ENCODE measurements at places on chromosomes 1 and 21.

DNA sequence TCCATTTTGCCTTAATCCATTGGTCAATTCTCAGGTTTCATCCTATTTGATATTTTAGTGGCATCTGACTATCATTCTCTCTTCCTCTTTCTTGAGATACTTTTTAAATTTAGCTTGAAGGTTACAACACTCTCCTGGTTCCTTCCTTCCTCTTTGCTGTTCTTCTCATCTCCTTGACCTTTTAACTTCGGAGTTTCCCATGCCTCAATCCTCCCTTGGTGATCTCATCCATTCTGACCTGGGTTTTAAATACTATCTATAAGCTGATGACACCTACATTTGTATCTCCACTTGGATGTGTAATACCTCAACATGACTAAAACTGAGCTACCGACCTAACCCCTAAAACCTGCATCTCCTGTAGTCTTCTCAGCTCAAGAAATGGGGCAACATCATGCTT lies 4.8 kb upstream of the ZNF687 start:
- no peak for DNase-seq

DNA sequence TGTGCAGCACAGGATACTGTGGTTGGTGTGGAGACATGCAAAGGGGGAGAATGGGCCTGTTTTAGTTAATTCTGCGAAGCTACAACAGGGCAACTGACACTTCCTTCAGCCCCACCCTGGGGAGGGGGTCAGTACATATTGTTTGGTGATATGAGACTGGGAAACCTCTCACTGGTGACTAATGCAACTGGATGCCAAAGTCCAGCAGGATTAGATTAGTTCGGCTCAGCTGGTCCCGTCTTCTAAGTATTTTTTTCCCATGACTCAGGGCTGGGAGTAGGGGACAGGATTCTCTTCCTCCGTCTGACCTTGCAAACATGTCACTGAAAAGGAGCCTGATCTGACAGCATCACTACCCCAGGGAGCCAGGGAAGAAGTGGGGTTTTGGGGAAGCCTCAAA lies 43.0 kb downstream of the PLXNA2 start:
- no peak for DNase-seq

GRCh38 chr1:185463433-185463832 lies 146.4 kb upstream of the IVNS1ABP start:
- DNase-seq, result no peak

- DNase-seq, result no peak
These were observed 16.1 kb downstream of the IFT25 start for GRCh38 chr1:53929246-53929960.

DNA sequence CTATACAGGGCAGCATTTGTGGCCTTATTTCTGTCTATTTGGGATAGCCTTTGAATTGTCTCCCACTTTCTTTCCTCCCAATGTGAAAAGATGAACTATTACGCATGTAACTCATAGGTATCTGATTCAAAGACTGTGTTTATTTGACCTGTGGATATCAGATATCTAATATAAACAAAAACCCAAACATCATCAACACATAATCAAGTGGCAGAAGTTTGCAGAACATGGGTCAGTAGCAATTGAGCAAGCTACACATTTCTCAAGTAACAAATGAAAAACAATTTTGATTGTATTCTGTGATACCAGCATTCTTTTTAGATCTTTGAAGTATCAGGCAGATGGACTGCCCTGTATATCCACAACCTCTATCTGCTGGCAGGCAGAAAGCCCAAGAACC lies 490.5 kb upstream of the ADGRL2 start:
- no peak for DNase-seq

Measured in substantia nigra (tissue), 51 donors.